ENCODE measurements at places on chromosomes 3 and 15.

DNA sequence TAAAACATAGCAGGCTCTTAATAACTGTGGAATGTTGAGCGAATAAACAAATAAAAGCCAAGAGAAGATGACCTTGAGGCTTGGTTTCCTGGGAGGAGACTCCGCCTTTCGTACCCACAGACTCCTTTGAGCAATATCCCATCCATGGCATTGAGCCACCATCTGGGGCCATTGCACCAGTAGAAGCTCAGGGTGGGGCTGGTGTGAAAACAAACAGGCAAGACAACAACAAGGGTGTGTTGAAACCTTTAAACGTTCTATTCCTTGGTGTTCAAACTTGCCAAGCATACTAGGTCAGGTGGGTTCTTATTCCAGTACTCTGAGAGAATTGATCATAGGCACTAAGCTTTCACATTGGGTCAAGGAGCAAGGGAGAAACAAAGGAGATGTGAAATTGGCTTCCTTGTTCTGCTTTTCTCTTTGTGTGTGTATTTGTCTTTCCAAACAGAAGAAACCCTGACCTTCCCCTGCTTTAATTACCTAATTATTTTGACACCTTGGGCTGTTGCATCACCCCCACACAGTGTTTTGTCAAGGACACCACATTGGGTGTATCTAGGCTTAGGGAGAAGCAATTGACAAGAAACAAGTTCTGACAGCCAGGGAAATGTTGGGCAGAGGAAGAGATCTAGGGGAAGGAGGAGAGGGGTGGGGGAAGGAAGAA lies 105.1 kb upstream of the BCL6 start:
- DNase-seq = no peak

GRCh38 chr3:104816716-104817115 lies 550.0 kb upstream of the ALCAM start:
- DNase-seq = no peak

DNA sequence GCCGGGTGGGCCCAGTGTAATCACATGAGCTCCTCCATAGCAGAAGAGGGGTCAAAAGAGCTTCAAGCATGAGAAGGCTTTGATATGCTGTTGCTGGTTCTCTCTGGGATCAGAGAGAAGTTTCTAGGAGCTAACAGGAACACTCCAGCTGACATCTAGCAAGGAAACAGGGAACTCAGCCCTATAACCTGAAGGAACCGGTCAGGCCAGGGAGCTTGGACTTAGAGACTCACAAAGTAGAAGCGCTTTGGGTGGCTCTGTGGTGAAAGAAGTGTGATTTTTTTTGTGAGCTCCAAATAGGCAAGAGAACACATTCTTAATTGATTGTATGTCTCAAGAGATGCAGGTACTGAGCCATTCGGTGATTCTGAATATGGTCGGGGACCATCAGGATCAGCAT lies 26.2 kb upstream of the EPHB1 start:
- no peak for DNase-seq

DNA sequence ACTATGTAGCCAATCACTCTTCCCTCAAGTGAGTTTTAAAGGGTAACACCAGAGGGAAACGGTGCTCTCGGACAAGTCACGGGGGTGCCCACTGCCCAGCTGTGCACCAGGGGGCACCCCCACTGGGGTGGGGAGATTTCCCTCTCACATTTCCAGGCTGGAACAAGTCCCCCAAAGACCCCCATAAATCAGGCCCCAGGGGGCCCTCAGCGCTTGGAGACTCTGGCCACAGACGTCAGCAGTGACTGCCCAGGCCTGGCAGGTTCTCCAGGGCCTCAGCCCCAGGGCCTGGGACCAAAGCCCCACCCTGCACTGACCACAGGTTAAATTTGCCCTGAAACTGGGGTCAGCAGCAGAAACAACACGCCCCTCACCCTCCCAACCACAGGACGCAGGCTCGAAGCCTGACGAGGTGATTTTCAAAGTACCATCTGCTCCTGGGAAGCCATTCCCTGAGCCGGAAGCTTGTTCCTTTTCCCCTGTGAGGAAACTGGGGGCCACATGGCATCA lies 17.0 kb downstream of the XXYLT1 start:
- no peak for DNase-seq

GRCh38 chr3:174951034-174951433 lies 91.9 kb downstream of the NAALADL2 start:
- no peak for DNase-seq

- DNase-seq = no peak
Measured at GRCh38 chr15:78691167-78691850, 50.3 kb upstream of the CHRNB4 start.

GRCh38 chr3:107523539-107524325 lies 970 bp downstream of the BBX start:
- peak; percentile 46 for DNase-seq

DNA sequence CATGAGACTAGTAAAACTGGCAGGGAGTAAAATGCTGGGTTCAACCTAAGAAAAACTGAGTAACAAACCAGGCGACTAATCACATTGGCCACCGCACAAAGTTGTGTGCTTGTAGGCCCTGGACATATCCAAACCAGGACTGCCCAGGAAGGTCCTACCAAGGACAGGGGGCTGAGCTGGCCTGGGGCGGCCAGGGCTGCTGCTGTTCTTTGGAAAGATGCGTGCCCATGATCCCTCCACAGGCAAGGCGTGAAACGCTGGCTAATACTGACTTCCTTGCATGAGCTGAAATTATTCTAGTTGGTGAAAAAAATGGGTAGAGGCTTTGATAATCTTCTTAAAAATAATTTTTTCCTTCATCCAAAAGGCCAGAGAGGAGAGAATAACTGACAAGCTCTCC lies 56.9 kb upstream of the ADCY5 start:
- DNase-seq = no peak

DNA sequence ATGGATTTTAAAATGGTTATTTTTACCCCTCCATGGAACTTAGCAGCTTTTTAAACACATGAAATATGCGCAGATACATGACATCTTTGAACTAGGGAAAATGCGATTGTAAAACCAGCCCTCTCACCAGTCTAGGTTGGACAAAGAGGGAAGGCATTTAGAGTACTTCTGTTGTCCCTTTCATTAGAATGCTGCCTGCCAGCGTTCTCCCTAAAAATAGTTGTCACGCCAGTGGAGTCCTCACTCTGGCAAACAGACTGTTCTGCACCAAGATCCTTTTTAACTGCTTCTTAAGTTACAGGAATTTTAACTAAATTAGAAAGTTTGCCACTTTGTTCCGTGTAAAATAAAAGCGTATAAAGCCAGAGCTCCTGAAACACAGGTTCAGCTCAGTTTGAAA lies 295.3 kb downstream of the VPS13C start:
- no peak for DNase-seq

DNA sequence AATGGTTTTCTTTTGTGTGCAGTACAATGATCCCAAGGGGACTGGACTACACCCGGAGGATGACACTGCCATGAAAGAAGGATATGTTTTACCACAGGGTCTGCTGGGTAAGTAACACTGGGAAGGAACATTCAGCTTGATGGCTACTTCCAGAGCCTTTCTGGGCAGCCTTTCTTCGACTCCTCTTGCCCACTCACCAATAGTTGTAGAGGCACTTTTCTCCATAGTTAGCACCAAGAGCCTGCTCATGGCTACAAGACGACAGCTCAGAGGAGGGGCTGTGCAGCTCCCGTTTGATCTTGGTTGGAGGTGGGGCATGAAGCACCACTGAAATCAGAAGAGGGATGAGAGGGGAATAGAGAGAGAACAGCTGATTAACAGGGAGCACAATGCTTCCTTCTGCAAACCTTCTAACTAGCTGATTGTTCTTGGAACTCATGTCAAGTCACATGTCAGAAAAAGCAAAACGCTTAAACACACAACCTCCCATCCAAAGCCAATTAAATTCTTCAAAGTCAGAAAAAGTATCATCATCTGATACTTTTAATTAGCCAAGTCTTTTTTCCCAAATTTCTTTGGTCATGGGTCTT lies 27.9 kb downstream of the ETV5 start:
- no peak for DNase-seq

GRCh38 chr15:52163321-52164190 lies 27.6 kb downstream of the GNB5 start:
- DNase-seq = no peak

DNA sequence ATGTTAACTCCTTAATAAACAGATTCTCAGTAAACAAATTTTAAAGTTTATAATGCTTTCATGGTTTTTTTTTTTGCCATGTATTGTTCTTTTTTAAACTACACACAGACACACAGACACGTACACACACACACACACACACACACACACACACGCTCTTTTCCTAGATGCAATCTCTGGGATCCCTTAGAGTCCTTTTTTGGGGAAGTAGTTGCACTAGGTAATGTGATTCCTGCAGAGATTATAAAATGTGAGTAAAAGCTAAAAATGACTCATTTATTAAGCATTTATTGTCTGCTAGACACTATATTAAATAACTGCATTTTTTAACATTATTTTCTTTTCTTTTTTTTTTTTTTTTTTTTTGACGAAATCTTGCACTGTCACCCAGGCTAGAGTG lies 19.9 kb downstream of the NDUFB5 start:
- DNase-seq = no peak

- DNase-seq = no peak
Measured at GRCh38 chr15:40992241-40992741, 39.0 kb downstream of the CHAC1 start.

All from T-helper 1 cell (primary cell).